ENCODE measurements at places on chromosomes 5 and 9.
A peak's percentile ranks its signal among the peaks of the same experiment; 100 is the strongest.

DNA sequence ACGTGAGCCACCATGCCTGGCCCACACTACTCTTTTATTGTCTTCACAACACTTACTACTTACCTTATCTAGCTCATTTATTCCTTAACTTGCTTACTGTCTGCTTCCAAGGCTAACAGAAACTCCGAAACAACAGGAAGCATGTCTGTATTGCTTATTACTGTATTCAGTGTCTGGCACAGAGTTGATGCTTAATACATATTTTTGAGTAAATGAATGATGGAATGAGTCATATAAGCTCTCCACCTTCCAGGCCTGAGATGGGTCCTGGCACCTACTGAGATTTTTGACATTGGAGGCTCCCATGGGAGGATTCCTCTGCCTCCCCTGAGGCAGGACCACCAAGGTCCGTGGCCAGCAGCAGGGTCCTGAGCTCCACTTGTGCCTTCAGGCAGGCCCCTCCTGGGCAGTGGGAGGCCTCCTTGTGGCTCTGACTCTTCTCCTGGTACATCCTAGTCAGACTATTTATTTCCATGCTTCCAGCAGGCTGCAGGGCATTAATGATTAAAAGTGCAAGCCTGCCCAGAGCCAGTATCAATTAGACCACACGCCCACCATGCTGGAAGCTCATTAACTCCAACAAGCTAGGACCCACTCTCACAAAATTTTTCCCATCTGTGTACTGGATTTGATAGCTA lies 76.5 kb upstream of the CTNNA1 start:
- no peak for DNase-seq

- DNase-seq, result no peak
Observed at GRCh38 chr9:30506749-30507148, 1877.7 kb upstream of the ACO1 start.

GRCh38 chr5:10307206-10308148 lies at the start of gene CMBL:
TSS of gene CMBL (minus strand) at chr5:10307902. CDS start at chr5:10290762, 17,140 bp downstream.
- peak; percentile 54 for DNase-seq

- DNase-seq, result no peak
Observed at GRCh38 chr5:17308326-17309065, 91.1 kb downstream of the BASP1 start.

GRCh38 chr9:121909111-121909510 lies 184.0 kb downstream of the TTLL11 start:
- DNase-seq, result no peak

DNA sequence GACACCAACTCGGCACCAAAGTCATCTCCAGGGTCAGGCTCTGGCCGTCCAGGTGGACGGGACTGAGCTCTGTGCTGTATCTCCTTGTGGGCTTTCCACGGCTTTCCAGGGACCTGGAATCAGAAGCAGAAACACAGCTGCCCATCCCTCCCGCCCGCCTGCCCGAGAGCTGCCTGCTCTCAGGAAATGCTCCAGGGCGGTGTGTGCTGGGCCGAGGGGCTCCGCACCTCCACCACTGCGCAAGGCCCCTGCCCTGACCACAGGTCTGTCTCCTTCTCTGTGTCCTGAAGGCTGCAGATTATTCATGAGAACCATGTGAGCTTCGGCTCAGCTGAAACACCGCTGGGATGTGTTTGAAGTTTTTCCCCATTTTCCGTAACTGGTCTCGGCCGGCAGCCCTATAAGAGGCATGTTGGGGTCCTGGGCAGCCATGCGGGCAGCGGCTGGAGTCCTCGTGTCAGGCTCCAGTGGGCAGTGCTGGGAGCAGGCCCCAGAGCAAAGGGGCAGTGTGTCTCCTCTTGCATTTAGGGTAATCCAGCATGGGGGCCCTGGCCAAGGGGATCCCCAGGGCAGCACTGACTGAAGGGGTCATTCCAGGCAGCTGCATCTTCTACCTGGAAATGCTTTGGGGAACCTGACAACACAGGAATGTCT lies 22.8 kb downstream of the NKD2 start:
- DNase-seq, result no peak

DNA sequence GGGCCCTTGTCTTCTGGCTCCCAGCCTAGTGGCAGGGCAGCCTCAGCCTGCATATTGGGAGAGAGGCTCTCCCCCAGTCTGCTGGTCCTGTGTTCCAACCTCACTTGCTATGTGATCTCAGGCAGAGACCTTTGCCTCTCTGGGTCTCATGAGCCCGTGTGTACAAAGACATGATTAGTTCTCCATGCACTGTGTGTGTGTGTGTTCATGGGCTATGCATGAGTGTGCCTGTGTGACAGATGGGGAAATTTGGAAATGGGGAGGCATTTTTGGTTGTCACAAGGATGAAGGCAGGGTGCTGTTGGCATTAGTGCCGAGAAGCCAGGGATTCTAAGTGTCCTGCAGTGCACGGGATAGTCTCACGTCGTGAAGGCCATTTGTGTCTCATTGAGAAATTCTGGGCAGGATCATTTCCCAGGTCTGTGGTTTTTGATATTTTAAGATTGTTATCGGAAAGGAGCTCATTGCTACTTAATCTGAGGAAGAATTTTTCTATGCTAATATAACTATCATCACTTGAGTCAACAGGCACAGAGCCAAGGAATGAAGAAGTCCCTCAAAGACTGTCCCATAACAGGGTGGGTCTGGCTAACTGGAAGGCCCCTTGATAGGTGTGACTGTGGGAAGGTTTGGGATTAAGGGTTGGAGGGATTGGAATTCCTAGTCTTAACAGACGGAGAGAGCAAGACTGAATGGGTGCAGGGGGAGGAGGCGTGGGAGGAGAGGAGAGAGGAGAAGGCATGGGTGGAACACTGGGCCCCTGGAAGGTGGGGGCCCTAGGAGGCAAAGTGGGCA lies 168.5 kb downstream of the RGS3 start:
- DNase-seq, result no peak

- no peak for DNase-seq
Observed at GRCh38 chr5:75457691-75458090, 53.7 kb downstream of the CERT1 start.

DNA sequence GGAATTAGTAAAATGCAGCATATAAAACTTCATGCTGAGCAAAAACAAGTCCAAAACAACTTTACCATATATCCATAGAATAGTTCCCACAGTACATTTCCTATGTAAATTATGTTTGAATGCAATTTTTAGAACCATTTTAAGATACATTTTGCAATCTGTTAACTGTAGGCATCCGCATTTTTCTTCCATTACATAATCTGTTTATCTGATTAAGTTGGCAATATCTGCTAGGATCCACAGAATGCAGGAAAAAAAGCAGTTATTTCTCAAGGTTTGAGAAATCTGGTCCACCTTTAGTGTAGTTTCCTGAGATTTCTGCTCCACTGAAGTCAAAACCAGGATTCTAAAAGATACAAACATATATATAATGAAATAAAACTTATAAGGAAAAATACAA lies 6.2 kb downstream of the NUDCD2 start:
- DNase-seq, result no peak

GRCh38 chr5:17995997-17996396 lies 361.7 kb downstream of the TAF11L14 start:
- no peak for DNase-seq

DNA sequence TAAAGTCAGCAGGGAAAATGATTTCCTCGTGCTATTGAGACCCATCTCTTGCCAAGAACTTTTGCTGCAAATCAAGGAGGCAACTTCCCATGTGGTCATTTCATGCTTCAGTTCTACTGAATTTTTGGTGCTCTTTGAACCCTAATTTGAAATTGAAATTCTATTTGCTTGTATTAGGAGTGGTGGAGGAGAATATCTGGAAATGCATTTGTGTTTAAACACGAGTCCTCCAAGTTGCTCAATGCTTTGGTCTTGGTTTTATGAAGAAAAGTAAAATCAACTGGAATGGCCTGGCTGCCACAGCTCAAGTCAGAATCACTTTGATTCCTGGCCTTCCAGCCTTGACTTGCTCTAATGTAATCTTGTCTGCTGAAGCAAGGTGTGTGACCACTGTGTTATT lies 613.2 kb downstream of the TLE1 start:
- DNase-seq, result no peak

DNA sequence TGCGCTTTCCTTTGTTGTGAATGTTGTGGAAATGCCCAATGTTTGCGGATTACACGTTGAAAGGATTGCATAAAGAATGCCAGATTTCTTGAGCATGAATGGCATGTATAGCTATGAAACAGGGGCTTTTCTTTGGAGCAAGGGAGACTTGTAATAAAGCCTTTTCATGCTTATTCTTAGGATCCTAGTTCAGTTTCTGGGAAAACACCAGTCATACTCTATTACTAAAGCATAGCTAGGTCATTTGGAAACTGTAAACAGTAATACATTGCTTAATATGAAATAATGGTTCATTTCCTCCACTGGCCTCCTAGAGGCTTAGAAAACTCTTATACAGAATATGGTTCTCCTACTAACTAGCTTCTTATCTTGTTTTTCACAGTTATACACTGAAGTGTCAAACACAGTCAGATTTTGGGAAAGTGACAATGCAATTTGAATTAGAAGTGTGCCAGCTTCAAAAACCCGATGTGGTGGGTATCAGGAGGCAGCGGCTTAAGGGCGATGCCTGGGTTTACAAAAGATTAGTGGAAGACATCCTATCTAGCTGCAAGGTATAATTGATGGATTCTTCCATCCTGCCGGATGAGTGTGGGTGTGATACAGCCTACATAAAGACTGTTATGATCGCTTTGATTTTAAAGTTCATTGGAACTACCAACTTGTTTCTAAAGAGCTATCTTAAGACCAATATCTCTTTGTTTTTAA lies 104.2 kb downstream of the MELK start:
- no peak for DNase-seq

- no peak for DNase-seq
Observed at GRCh38 chr5:159465604-159466003, 135.3 kb upstream of the IL12B start.

GRCh38 chr5:174409070-174409469 lies 315.3 kb upstream of the MSX2 start:
- no peak for DNase-seq

DNA sequence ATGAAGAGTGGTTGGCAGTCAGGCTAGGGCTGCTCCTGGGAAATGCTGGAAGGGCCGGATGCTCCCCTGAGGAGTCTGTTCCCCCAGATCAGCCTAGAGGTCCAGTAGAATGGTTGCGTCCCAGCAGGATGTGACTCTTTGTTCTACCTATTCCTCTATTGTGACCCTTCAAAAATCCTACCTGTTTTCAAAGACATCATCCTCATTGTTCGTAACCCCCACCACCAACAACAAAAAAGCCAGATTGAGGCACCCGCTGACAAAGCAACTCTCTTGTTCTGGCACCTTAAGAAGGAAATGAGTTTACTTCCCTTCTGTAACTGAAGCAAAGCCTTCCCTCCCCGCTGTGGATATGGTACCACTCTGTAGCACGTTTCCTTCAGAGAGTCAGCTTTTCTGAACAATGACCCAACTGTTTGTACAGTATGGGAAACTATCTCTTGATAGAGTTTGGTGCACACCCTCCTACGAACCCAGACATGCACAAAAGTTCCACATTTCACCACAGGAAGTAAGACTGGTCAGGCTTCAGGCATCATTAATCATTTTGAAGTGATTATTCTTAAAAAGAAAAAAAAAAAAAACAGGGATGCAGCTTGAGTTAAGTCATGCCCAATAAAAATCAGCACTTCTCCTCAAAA lies 207.2 kb downstream of the ENC1 start:
- DNase-seq, result no peak

- no peak for DNase-seq
Observed at GRCh38 chr5:1744393-1745122, 55.1 kb downstream of the MRPL36 start.

DNA sequence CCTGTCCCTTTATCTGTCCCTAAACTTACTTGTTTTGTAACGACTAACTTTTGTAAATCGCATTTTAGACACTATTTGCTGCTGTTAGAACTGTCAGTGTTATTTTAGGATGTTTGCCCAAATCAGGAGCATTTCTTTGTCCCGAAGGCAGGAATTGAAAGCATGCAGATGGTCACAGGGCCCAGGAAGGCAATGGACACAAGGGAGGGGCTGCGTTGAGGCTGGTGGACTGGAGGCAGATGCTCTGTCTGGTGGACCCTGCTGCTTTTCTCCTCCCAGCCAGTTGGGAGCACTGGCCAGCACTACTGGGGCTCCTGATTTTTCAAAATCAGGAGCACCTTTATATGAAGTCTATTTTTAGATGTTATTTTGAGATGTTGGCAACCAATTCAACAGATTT lies 31.7 kb downstream of the DOCK2 start:
- peak; percentile 22 for DNase-seq

DNA sequence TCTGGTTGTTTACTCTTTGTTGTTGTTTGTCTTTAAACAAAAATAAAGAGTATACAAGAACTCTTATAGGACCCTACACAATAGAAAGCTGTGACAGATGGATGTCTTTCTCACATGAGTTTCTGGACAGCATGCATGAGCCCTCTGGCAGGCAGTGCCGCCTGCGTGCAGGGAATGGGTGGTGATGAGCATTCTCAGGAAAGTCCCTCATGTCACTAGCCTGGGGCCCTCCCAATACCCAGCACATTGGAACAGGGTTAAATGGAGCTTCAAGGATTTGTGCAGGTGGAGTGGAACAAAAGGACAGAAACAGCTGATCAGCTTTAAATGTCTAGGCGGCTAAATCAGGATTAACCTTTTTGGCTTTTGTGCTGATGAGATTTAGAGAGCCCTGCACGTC lies 181.0 kb upstream of the CD180 start:
- DNase-seq, result no peak

DNA sequence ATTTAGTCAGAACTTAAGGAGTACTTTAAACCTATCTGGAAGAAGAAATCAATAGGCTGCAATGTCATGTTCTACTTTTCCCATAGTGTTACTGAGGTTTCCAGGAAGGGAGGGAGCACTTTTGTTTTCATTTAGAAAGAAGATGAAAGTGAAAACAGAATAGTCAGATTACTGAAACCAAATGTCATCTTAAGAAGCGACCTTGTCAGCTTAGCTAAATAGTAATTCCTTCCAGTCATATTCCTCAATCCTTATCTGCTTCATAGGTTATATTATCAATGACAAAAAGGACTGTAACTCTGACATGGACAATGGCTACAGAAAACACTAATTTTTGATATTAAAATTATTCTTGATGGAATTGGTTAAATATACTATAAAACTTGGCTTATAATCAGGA lies 27.7 kb downstream of the SAR1B start:
- DNase-seq, result no peak

GRCh38 chr5:174951151-174951780 lies 226.9 kb downstream of the MSX2 start:
- peak; percentile 82 for DNase-seq

GRCh38 chr9:120625222-120625621 lies 45.3 kb upstream of the CDK5RAP2 start:
- DNase-seq, result no peak
